Neural crest cell (in vitro differentiated cells): ENCODE measurements at places on chromosomes 12 and 14. TPM values are rescaled to one million over a fixed set of nuclear protein-coding genes. Genes with fewer than 3 reads are reported as not detected.

DNA sequence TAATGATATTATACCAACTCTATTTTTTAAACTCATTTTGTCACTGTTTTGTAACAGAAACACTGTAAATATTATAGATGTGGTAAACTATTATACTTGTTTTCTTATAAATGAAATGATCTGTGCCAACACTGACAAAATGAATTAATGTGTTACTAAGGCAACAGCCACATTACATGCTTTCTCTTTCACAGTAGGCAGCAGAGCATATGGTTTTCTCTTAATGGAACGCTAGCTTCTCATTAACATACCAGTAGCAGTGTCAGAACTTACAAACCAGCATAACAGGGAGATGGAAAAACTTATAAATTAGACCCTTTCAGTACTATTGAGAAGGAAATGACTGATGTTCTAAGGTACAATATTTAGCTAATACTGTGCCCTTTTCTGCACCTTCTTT lies 398.8 kb downstream of the PRKD1 start:
- DNase-seq: no peak

The PDZRN4 gene
- total RNA-seq: 1.8 and 2.5 TPM in 2 replicates

DNA sequence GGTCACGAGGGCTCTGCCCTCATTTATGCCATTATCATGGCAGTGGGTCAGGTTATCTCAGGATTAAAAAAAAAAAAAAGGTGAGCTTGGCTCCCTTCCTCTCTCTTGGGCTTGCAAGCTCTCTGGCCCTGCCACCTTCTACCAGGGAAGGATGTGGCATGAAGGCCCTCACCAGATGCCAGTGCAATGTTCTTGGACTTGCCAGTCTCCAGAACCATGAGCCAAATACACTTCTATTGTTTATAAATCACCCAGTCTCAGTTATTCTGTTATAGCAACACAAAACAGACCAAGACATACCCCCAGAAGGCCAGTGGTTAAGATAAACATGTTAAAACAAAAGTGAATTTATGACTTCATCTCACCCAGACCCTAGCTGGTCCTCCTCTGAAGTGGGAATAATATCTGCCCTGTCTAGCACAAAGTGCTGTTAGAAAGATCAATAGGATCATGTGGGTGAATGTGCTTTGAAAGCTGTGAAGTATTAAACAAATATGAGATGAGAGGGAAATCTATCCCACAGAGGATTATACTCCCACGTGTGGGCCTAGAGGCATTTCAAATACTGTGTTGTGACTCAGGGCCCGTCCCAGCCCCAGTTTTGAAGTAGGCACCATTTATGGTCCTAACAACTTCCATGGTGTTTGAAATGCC lies 88.6 kb downstream of the NINJ2 start:
- DNase-seq: no peak

DNA sequence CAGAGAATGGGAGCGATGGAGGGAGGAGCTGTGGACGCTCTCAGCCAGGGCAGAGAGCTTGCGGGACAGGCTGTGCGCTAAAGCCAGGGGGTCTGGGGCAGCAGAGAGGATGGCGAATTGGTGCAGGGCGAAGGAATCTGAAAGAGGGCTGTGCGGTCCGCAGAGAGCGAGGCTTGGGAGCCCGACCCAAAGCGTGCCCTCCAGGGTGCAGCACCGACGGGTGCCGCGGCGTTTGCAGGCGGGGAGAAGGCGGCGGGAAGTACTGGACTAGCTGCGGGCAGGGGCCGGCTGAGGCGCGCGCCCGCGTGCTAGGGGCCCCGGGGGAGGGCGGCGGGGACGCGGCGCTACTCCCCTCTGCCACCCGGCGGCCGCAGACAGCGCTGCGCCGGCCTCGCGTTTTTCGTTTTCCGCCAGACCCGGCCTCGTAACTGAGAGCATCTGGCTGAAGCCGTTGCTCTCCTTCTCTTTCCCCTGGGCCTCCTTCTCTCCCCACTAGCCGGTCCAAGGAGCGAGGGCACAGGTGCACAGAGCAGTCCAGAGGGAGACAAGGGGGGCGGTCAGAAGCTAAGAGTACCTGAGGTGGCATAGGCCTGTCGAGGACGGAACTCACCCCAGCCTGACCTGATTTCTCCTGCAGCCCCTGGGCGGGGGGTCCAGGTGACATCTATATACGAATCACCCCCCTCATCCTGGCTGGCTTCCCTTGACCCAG lies 24.9 kb downstream of the SLC6A12 start:
- DNase-seq: peak; percentile 73

GRCh38 chr14:102939329-102939728 lies 16.9 kb downstream of the AMN start:
- DNase-seq: no peak

DNA sequence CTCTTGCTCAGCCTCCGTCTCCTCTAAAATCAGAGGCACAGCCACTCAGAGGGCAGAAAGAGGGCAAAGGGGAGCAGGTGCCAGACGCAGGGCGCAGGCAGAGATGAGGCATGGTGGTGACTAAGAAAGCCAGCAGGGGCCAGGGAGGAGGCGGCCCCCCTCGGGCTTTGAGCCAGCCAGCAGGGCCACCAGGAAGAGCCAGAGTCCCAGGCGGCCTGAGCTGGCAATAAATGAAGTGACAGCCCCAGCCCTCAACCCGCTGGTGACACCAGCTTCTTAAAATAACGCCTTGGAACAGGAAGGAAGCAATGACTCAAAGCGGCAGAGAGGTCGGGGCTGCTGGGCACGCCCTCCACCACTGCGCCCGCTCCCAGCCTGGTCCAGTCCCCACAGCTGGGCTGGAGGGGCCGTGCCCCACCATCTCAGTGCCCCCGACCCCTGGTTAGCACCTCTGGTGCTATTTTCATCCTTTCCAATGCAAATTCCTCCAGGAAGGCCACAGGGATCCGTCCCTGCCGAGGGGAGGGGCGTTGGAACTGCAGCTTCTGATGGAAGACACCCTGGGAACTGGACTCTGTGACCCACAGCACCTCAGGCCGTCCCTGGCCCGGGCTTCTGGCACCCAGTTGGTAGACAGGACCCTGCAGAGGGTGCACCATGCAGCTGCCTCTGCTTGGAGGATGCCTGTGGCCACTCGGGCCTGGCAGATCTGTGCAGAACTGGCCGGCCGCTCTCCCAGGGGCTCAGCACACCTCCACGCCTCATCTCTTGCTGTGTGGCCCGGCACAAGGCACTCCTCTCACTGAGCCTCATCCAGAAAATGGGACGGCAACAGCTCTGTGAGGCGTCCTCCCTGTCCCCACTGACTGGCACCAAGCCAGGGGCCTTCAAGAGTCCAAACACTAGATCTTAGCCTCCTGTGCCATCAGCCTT lies 113.7 kb downstream of the NCOR2 start:
- DNase-seq: no peak

- DNase-seq: no peak
Measured at GRCh38 chr12:100249941-100250340, 16.9 kb downstream of the DEPDC4 start.

DNA sequence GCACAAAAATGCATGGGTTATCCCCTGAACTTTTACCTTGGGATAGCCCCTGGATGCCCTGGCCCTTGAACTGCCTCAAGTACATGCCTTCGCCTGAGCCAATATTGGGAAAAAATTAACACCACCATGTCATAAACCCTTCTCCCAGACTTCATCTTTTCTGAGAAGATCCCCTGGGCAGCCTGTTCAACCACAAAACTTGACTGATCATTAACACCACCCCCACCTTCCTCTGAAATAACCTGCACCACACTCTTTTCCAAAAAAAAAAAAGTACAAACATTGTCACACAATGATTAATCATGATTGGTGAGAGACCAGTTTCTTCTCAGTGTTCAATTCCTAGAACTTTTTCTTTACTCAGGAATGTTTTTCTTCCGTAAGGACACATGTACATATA lies 217.9 kb downstream of the PAX9 start:
- DNase-seq: no peak

The NKX2-1 gene
- not detected in 2 replicates for total RNA-seq
